ENCODE measurements at places on chromosomes 5 and 9.

DNA sequence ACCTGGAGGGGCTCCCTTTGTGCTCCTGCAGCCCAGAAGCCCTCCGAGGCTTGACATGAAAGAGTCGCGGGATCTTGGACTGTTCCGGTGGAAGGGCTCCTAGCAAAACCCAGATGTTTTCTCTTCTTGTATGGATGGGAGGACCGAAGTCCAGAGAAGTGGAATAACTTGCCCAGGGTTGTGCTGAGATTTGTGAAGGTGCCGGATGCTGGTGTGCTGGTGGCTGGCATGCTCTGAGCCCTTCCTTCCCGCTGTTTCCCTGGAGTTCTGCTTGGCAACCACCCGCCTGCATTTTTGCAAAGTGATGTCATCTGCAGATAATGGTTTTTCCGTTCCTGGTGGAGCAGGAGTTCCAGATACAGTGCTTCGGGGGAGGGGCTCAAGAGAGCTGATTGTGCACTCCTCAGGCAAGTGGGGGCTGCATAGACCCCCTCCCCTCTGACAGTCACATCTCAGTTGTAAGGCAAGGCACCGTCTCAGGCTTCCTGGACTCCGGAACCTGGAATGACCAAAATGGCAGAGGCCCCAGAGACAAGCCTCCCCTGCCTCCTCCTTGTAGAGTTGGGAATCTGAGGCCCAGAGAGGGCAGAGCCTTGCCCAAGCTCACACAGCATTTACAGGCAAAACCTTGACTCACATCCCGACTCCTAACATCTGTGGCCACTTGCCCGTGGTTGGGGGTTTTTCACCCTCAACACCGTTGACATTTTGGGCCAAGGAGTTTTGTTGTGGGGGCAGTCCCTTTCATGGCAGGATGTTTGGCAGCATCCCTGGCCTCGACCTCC is 157.0 kb downstream of the RGS3 start:
- DNase-seq, result peak; percentile 32

DNA sequence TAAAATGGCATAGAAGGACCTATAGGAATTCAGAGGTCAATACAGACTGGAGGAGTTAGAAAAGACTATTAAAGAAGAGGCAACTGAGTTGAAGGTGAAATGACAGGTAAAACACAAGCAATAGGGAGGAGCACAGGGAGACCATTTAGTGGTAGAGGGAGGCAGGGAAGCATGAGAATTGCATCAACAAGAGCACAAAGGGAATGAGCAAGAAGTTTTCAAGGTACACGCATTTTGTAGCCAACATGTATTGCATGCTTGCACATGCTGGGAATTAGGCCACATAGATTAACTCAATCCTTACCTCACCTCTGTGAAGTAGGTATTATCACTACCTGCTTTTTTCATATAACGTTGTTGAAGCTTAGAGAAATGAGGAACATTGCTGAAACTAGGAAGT is 42.3 kb downstream of the PLPP1 start:
- no peak for DNase-seq

GRCh38 chr5:95671826-95672225 is 11.0 kb downstream of the SPATA9 start:
- no peak for DNase-seq

- DNase-seq, result no peak
These were observed 809 bp downstream of the PCDHGA9 start for GRCh38 chr5:141403387-141403786.

DNA sequence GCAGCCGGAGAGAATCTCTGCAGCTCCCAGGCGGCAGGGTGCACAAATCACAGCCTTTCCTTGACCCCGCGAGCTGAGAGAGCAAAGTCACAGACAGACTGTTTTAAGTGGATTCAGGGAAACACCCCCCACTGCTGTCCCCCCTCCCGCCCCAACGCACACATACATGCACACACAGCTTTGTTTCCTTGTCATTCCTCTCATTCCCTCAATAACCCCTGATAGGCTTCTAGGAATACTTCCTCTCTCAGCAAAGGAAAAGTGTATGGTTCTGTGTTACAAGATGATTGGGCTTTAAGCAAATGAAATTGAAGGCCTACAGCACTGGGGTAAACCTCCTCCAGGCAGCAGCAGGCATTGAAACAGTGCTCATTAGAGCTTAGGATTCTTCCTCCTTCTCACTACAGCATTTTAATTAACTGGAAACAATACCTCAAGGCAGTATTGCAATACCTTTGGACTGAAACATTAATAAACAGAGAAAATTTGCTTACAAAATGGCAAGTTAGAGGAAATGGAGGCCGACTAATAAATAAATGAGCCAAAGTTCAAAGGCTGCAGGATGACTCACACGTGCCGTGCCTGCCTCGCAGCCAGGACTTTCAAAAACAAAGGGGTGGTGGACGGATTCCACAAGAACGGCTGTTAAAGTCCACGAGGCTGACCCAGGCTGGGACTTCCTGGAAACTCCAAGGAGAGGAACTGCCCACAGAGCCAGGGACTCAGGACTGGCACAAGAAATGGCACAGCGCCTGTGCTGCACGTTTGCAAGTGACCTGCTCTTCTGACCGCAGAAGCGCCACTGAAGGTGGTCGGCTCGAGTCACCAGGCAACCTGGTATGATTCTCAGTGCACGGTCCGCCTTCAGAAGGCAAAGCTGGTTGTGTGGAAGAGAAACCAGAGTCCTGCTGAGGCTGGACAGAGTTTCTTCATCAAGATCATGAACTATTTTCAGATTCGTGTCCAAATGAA is 236.2 kb downstream of the SYK start:
- no peak for DNase-seq

Data from keratinocyte (primary cell).